ENCODE measurements at places on chromosomes 11 and 22.

- H3K4me3 ChIP-seq, result no peak overlapping the region
- peaks cover 74% of the 10 kb centered on the region for H3K4me1 ChIP-seq
- no peak for DNase-seq
- H3K27me3 ChIP-seq, result no peaks in the 10 kb centered on the region
Measured at GRCh38 chr22:26553056-26553752, 36.7 kb downstream of the TPST2 start.

DNA sequence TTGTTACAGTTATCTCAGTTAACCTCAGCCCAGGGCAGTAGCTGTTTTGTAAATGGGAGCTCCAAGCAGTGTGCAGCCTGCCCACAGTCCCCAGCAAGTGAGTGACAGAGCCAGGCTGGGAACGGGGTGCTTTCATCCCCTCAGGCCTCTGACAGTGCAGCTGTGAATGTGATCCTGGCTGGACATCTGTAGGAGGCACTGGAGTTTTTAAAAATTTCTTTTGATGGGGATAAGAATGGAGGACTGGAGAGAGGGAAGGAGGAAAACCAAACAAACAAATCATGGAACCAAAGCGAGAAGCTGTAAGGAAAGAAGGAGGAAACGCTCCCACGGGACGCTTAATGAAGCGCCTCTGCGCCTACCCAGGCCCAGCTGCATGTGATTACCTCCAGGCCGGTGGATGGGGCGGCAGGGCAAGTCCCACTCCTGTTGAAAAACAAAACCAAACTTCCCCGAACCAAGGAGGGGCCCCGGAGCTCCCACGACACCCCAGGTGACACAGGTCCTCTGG, 40.6 kb downstream of the SCUBE1 start:
- no peaks in the 10 kb centered on the region for H3K4me1 ChIP-seq
- no peak overlapping the region for H3K4me3 ChIP-seq
- no peak overlapping the region for H3K27ac ChIP-seq
- H3K27me3 ChIP-seq, result peaks cover 71% of the 10 kb centered on the region
- H3K36me3 ChIP-seq, result no peaks in the 10 kb centered on the region

- H3K4me3 ChIP-seq, result no peak overlapping the region
- H3K36me3 ChIP-seq, result no peaks in the 10 kb centered on the region
- no peak for DNase-seq
Measured at GRCh38 chr11:101582989-101583250, 887 bp downstream of the TRPC6 start.

GRCh38 chr22:47379037-47379436, 616.6 kb downstream of the TBC1D22A start:
- H3K36me3 ChIP-seq, result peaks cover 3% of the 10 kb centered on the region
- no peak overlapping the region for H3K27ac ChIP-seq
- no peak overlapping the region for H3K4me3 ChIP-seq

- H3K27me3 ChIP-seq, result peaks cover 29% of the 10 kb centered on the region
- DNase-seq, result no peak
- no peak overlapping the region for H3K4me3 ChIP-seq
Measured at GRCh38 chr11:3171931-3172560, 6.9 kb upstream of the OSBPL5 start.

- H3K4me1 ChIP-seq, result peaks cover 59% of the 10 kb centered on the region
- DNase-seq, result no peak
- peak overlapping the region; percentile 60 for H3K4me3 ChIP-seq
- H3K36me3 ChIP-seq, result peaks cover 47% of the 10 kb centered on the region
- H3K27me3 ChIP-seq, result no peaks in the 10 kb centered on the region
- H3K27ac ChIP-seq, result no peak overlapping the region
Measured at GRCh38 chr11:118229274-118229847, 4.5 kb upstream of the JAML start.

DNA sequence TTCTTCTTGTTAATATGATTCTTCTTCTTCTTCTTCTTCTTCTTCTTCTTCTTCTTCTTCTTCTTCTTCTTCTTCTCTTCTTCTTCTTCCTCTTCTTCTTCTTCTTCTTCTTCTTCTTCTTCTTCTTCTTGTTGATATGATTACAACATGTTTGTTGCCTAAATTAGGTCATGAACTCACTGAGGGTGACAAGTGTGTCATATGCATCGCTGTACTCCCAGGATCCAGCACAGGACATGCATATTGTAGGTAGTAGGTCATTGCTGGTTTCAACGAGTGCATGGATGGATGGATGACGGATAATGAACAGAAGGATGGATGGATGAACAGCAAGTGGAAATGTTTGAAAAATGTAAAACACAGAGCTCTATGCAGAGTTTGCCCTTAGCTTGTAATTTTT, 14.9 kb upstream of the PVALB start:
- DNase-seq, result no peak
- H3K4me3 ChIP-seq, result no peak overlapping the region
- H3K4me1 ChIP-seq, result peaks cover 7% of the 10 kb centered on the region
- no peak overlapping the region for H3K27ac ChIP-seq
- no peaks in the 10 kb centered on the region for H3K36me3 ChIP-seq

DNA sequence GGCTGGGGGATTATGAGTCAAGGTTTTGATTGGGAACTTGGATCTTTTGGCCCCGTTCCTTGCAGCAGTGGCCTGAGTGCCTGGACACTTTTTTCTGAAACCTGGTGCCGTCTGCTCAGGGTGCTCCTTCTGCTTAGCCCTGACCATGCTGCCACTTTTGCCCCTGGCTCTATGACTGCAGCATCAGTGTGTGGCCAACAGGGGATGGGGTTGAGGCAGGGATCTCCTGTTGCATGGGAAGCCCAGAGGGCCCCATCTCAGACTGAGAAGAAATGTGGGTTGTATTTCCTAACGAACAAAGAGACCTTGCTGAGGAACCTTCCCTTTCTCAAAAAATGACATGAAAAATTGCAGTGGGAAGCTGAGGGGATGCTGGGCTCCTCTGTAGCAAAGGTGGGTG, 18.7 kb downstream of the POU2F3 start:
- peaks cover 86% of the 10 kb centered on the region for H3K27me3 ChIP-seq
- no peaks in the 10 kb centered on the region for H3K4me1 ChIP-seq
- no peak overlapping the region for H3K27ac ChIP-seq
- H3K4me3 ChIP-seq, result no peak overlapping the region
- DNase-seq, result no peak
- no peaks in the 10 kb centered on the region for H3K36me3 ChIP-seq

- H3K27me3 ChIP-seq, result no peaks in the 10 kb centered on the region
- no peak for DNase-seq
- H3K4me1 ChIP-seq, result peaks cover 53% of the 10 kb centered on the region
- no peak overlapping the region for H3K4me3 ChIP-seq
- peak overlapping the region; percentile 32 for H3K27ac ChIP-seq
- H3K36me3 ChIP-seq, result peaks cover 64% of the 10 kb centered on the region
Measured at GRCh38 chr11:118211006-118211405, 13.8 kb downstream of the JAML start.

GRCh38 chr11:116774661-116775060, 1.9 kb upstream of the BUD13 start:
- no peak overlapping the region for H3K4me3 ChIP-seq
- peaks cover 14% of the 10 kb centered on the region for H3K4me1 ChIP-seq
- H3K27ac ChIP-seq, result no peak overlapping the region
- peaks cover 64% of the 10 kb centered on the region for H3K36me3 ChIP-seq
- no peaks in the 10 kb centered on the region for H3K27me3 ChIP-seq

GRCh38 chr22:20773793-20774212, at the start of gene SERPIND1:
Gene SERPIND1, plus strand, starts transcription at chr22:20774113. Its CDS starts 5,200 bp downstream, at chr22:20779313.
- H3K36me3 ChIP-seq, result peaks cover 39% of the 10 kb centered on the region
- peaks cover 6% of the 10 kb centered on the region for H3K4me1 ChIP-seq
- no peak within 1 kb of the TSS for H3K4me3 ChIP-seq

- no peak for DNase-seq
- no peaks in the 10 kb centered on the region for H3K27me3 ChIP-seq
- H3K36me3 ChIP-seq, result no peaks in the 10 kb centered on the region
- H3K4me3 ChIP-seq, result no peak overlapping the region
- no peak overlapping the region for H3K27ac ChIP-seq
Measured at GRCh38 chr11:31127290-31127689, 242.2 kb downstream of the DCDC1 start.

DNA sequence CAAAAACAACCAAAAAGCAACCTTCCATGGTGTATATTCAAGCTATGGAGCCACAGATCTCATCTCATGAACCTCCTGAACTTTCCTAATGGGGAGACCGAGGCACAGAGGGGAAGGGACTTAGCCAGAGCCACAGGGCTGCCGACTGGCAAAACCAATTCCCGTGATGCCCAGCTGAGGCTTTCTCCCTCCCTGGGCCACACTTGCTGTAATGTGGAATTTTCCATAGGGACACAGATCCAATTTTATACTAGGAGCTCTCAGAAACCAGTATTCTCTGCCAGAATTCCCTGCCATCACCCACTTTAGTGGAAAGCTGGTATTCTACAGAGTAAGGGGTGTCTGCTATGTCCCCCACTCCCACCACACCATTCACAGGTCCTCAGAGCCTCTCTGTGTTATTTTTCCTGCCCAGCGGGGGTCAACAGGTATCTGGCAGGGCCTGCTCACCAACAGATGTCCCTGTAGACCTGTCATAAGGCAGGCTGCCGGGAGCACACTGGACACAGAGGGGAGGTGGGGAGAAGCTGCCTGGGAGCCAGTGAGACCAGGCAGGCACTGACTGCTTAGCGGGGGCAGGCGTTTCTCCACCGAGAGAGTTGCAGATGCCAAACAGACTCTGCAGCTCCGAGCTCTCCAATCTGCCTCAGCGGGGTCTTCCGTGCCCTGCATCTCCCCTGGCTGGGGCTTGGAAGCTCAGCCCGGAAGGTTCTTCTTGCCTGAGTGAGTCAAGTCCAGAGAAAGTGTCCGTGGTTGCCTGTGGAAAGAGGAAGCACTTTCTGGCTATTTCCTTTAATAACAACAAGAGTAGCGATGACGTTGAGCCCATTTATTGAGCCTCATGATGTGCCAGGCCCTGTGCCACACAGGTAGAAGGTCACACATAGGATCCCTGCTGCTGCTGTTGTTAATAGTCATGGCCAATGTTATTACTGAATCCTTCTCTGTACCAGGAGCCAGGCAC, 26.3 kb downstream of the RPS6KA4 start:
- H3K27me3 ChIP-seq, result peaks cover 35% of the 10 kb centered on the region
- no peak for DNase-seq

DNA sequence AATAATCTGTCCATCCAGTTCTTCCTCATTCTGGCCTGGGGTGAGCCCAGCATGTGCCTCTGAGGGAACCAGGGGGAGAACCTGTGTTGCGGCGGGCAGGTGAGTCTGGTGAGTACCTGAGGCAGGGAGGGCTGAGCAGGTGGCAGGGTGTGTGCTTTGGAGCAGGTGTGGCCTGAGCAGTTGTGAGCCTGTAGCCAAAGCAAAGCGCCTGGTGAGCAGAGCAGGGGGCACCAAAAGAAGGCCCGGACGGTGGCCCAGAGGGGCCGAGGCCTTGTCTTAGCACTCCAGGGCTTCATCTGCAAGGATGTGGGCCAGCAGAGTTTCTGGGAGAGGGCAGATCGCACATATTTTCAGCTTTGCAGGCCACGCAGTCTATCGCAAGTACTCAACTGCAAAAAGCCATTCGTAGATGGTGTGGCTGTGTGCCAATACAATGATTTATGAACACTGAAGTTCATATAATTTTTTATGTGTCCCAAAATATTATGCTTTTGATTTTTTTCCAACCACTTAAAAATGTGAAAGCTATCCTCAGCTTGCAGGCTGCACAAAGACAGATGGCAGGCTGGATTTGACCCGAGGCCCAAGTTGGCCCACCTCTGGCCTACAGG, 8.7 kb downstream of the GLB1L2 start:
- H3K27ac ChIP-seq, result no peak overlapping the region
- H3K36me3 ChIP-seq, result no peaks in the 10 kb centered on the region
- DNase-seq, result no peak
- H3K4me3 ChIP-seq, result no peak overlapping the region

GRCh38 chr11:128719556-128719824, 25.6 kb downstream of the FLI1 start:
- peak overlapping the region; percentile 98 for H3K27ac ChIP-seq
- H3K4me3 ChIP-seq, result peak overlapping the region; percentile 83
- DNase-seq, result no peak
- peaks cover 52% of the 10 kb centered on the region for H3K36me3 ChIP-seq
- H3K4me1 ChIP-seq, result peaks cover 90% of the 10 kb centered on the region
- no peaks in the 10 kb centered on the region for H3K27me3 ChIP-seq

- H3K4me1 ChIP-seq, result no peaks in the 10 kb centered on the region
- no peak overlapping the region for H3K27ac ChIP-seq
- H3K36me3 ChIP-seq, result no peaks in the 10 kb centered on the region
- DNase-seq, result no peak
- peaks cover 55% of the 10 kb centered on the region for H3K27me3 ChIP-seq
- H3K4me3 ChIP-seq, result no peak overlapping the region
Measured at GRCh38 chr11:133823614-133824013, 21.7 kb downstream of the SPATA19 start.

DNA sequence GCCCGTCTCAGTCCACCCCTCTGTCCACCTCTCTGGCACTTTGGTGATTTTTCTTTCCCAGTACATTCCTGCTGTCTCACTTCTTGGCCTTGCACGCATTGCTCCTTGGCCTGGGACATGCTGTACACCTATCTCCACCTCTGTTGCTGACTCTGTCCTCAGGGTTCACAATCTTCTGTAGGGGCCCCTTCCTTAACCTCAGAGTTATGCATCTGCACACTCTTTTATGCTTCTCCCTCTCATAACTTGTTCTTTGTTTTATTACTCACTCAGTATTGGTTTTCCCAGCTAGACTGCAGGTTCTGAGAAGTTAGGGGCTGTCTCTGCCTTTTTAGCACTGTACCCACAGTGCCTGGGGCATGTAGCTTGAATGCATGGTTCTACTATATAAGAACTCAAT, 139.1 kb upstream of the MTMR2 start:
- H3K36me3 ChIP-seq, result no peaks in the 10 kb centered on the region
- no peak overlapping the region for H3K4me3 ChIP-seq
- H3K4me1 ChIP-seq, result peaks cover 19% of the 10 kb centered on the region
- H3K27ac ChIP-seq, result peak overlapping the region; percentile 12

DNA sequence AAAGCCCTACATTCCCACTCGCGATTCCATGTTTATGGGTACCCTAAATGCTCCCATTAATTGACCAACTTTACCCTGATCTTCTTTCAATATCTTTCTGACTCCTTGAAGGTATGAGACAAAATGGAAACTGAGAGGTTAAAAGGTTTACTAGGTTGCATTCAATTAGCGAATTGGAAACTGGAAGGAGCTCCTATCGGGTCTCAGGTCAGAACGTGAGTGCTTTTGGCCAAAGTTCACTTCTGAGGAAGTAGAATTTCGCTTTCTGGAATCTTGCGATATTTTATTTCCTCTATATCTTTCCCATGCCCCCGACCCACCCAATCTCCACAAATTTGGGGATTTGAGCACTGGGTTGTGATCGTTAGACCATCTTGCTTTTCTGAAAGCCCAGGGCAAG, 2.6 kb downstream of the EHF start:
- H3K4me1 ChIP-seq, result peaks cover 17% of the 10 kb centered on the region
- peaks cover 66% of the 10 kb centered on the region for H3K27me3 ChIP-seq
- H3K4me3 ChIP-seq, result peak overlapping the region; percentile 64
- H3K27ac ChIP-seq, result no peak overlapping the region
- peaks cover 4% of the 10 kb centered on the region for H3K36me3 ChIP-seq

Data from effector memory CD8-positive, alpha-beta T cell (primary cell).